ENCODE measurements at places on chromosomes 3 and 15. TPM values are rescaled to one million over a fixed set of nuclear protein-coding genes. Genes with fewer than 3 reads are reported as not detected.

Gene HESX1
- not detected for total RNA-seq

- DNase-seq = no peak
Measured at GRCh38 chr15:67415181-67415580, 105.8 kb upstream of the C15orf61 start.

Gene ATP8B4
- total RNA-seq = 112 TPM

- DNase-seq = no peak
Measured at GRCh38 chr3:173624086-173624485, 226.5 kb downstream of the NLGN1 start.

- no peak for DNase-seq
Measured at GRCh38 chr3:136197159-136197793, 1.1 kb upstream of the MSL2 start.
